Activated B cell treated with CpG ODN at 0.5 μM for 24 hours (primary cell): ENCODE measurements at places on chromosomes 6 and 20.
A peak's percentile ranks its signal among the peaks of the same experiment; 100 is the strongest.

DNA sequence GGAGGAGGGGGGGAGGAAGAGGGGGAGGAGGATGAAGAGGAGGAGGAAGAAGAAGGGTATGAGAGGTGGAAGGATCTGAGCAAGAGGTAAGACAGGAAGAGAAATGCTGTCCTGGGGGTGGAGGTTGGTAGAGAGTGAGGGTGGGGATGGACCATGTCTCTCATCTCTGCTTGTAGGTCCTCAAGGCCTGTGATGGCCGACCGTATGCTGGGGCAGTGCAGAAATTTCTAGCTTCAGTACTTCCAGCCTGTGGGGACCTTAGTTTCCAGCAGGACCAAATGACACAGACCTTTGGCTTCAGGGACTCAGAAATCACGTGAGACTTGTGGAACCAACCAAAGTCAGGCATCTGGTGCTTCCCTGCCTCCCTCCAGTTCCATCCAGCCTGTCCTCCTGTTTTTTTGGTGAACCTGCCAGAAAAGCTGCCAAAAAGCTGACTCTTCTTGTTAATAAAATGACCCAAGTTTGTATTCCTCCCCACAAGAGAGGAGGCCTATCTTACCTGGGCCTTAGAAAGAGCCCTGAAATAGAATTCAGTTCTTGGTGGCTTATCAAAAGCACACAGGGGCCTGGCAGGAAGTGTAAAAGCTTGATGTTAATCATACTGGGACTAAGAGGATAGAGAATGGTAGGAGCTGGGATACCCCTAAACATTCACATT, 2.5 kb upstream of the C4A start:
- no peaks in the 10 kb centered on the region for H3K27me3 ChIP-seq
- no peak for DNase-seq
- H3K27ac ChIP-seq = no peak overlapping the region
- peaks cover 15% of the 10 kb centered on the region for H3K36me3 ChIP-seq
- H3K4me3 ChIP-seq = no peak overlapping the region

- no peaks in the 10 kb centered on the region for H3K36me3 ChIP-seq
- H3K27me3 ChIP-seq = peaks cover 20% of the 10 kb centered on the region
- H3K4me1 ChIP-seq = no peaks in the 10 kb centered on the region
- no peak overlapping the region for H3K4me3 ChIP-seq
- H3K27ac ChIP-seq = no peak overlapping the region
Observed at GRCh38 chr20:62212299-62212698, 7.8 kb downstream of the HRH3 start.

DNA sequence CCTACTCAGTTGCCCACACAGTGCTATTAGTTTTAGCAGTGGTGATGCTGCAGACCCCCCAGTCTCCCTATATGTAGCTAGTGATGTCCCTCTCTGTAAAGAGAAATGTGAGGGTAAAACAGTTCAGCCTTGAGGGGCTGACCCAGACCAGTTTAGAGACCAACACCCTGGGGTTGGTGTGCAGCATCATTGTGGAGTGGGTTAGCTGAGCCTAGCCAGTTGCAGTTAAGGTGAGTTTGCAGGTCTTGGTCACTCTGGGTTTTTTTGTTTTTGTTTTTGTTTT, 401 bp upstream of the B3GALT4 start:
- H3K4me3 ChIP-seq = peak overlapping the region; percentile 83
- peaks cover 86% of the 10 kb centered on the region for H3K36me3 ChIP-seq
- no peak for DNase-seq
- H3K4me1 ChIP-seq = peaks cover 67% of the 10 kb centered on the region
- H3K27ac ChIP-seq = peak overlapping the region; percentile 100

DNA sequence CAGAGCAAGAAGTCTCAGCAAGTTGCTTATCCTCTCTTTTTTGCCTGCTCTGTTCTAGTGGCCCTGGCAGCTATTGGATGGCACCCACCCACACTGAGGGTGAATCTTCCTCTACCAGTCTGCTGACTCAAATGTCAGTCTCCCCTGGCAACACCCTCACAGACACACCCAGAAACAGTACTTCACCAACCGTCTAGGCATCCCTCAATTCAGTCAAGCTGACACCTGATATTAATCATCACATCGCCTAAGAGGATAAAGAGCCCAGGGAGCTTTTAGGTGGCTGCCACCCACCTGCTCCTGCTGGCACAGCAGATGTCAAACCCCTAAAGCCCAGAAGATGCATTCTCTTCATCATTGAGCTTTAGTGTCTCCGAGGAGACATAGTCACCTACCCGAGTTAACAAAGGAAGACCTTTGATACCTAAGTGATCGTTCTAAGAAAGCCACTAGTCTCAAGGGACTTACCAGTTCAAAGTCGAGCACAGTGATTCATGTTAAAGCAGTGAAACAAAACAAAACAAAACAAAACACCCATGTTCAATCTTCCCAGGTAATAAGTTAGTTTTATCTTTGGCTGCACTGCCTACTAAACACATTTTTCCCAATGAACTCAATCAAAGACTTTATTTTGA, 97.7 kb upstream of the KCNQ5 start:
- H3K4me3 ChIP-seq = no peak overlapping the region
- no peaks in the 10 kb centered on the region for H3K4me1 ChIP-seq
- no peak for DNase-seq
- H3K27ac ChIP-seq = no peak overlapping the region

DNA sequence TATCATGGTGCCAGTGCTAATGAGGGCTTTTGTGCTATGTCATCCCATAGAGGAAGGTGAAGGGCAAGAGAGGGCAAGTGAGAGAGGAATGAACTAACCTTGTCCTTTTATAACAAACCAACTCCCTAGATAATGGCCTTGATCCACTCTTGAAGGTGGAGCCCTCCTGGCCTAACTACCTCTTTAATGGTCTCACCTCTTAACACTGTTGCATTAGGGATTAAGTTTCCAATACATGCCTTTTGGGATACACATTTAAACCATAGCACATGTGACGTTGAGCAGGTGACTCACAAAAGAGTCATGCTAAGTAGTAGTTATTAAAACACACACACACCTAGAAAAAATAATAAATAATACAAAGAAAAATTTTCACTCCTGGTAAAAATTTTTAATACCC, 36.9 kb downstream of the CCN2 start:
- no peak for DNase-seq
- peaks cover 32% of the 10 kb centered on the region for H3K4me1 ChIP-seq
- H3K36me3 ChIP-seq = no peaks in the 10 kb centered on the region
- no peak overlapping the region for H3K27ac ChIP-seq
- H3K4me3 ChIP-seq = no peak overlapping the region

DNA sequence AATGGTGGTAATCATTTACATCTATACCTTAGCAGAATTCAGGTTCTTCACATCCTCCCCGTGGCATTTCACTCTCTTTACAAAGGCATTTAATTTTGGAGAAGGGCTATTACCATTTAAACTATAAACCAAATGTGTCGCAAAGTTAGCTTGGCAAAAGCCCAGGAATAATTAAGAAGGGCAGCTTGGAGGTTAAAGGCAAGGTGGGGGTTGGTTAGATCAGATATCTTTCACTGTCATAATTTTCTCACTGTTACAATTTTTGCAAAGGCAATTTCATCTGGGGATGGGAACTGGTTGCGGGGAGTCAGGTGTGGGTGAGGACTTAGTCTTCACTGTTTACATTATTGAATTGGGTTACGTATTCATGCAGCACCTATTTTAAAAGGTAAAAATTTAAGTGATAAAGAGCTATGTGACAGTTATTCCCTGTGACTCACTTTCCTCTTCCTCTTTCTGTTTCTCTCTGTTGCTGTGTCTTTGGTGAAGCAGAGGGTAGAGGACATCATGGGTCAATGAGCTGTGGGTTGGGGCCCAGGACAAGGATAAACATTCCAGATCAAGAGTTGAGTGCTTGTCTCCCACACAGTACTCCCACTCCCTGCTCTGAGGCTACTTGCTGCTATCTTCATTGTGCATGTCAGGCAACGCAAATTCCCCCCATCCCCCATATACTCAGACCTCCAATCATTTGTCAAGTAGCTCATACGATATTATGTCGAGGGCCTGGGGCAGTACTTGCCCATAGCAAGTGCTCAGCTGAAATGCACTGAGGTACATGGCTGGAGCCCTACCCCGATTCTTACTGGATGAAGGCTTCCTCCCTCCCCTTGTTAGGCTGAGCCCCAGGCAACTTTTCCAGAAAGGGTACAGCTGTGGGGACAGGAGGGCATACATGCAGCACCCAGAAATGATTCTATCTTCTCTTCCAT, 223.1 kb upstream of the MYLIP start:
- no peak for DNase-seq
- no peaks in the 10 kb centered on the region for H3K27me3 ChIP-seq
- peak overlapping the region; percentile 62 for H3K4me3 ChIP-seq
- H3K36me3 ChIP-seq = no peaks in the 10 kb centered on the region
- H3K27ac ChIP-seq = peak overlapping the region; percentile 82

- H3K36me3 ChIP-seq = no peaks in the 10 kb centered on the region
- H3K4me3 ChIP-seq = no peak overlapping the region
- no peak overlapping the region for H3K27ac ChIP-seq
- DNase-seq = no peak
Observed at GRCh38 chr6:143248359-143248758, 187.7 kb downstream of the AIG1 start.
